ENCODE measurements at places on chromosomes 1 and 21. TPM values are rescaled to one million over a fixed set of nuclear protein-coding genes. Genes with fewer than 3 reads are reported as not detected.

Gene GUCA2B
- total RNA-seq = not detected

Gene KLHL17
- total RNA-seq = 11.7 TPM

Gene OR14K1
- not detected for total RNA-seq

Gene ITSN1
- total RNA-seq = 44.3 TPM

Gene LMOD1
- not detected for total RNA-seq

Gene TFAP2E
- not detected for total RNA-seq

Gene MIXL1
- 0.10 TPM for total RNA-seq

Gene GBP4
- total RNA-seq = 27.0 TPM

Gene ANKRD34A
- total RNA-seq = 0.35 TPM

Gene ELAVL4
- not detected for total RNA-seq

Gene AKNAD1
- total RNA-seq = not detected

Gene C8B
- not detected for total RNA-seq

Gene ADAM30
- not detected for total RNA-seq

Gene ST6GALNAC5
- 0.29 TPM for total RNA-seq

Gene NT5C1A
- not detected for total RNA-seq

Gene ABCA4
- 7.0 TPM for total RNA-seq

Gene COL8A2
- total RNA-seq = 0.41 TPM

Gene TRIM67
- 0.58 TPM for total RNA-seq

Gene KCNQ4
- 0.68 TPM for total RNA-seq

Gene RAB42
- total RNA-seq = 1.5 TPM

Gene IL23R
- not detected for total RNA-seq

Gene C1orf87
- not detected for total RNA-seq

Gene OR2G6
- total RNA-seq = not detected

Gene RNF186
- total RNA-seq = not detected

Gene BATF3
- 1.2 TPM for total RNA-seq

Gene KCNE2
- total RNA-seq = not detected

Gene SMIM1
- 0.82 TPM for total RNA-seq

Gene DYRK1A
- 33.1 TPM for total RNA-seq

Gene OR2L3
- total RNA-seq = not detected

Gene ZNF436
- total RNA-seq = 22.9 TPM

Gene EDARADD
- total RNA-seq = not detected

Gene PLA2G2C
- not detected for total RNA-seq

Gene KIAA1614
- total RNA-seq = 5.1 TPM

Gene LCE1C
- not detected for total RNA-seq

Gene FLAD1
- total RNA-seq = 33.7 TPM

Gene OR2T35
- not detected for total RNA-seq

Gene YIPF1
- 27.8 TPM for total RNA-seq

Gene SLC44A5
- 1.7 TPM for total RNA-seq

Gene ATP1A4
- not detected for total RNA-seq

Gene TMPRSS3
- total RNA-seq = not detected

Gene PRAMEF12
- total RNA-seq = not detected

Gene PLA2G2A
- not detected for total RNA-seq

Gene AMY1C
- not detected for total RNA-seq

Gene OR10J1
- not detected for total RNA-seq

Gene KCTD3
- total RNA-seq = 31.3 TPM

Gene SCCPDH
- total RNA-seq = 36.3 TPM

Gene LCE1A
- total RNA-seq = not detected

Gene CAPZB
- total RNA-seq = 166 TPM

Gene KIRREL1
- 86.7 TPM for total RNA-seq

Gene KTI12
- 10.6 TPM for total RNA-seq

Gene TNFRSF18
- 0.58 TPM for total RNA-seq

Gene LCK
- 1.1 TPM for total RNA-seq

Gene KLF18
- not detected for total RNA-seq

Gene ZNF593OS
- total RNA-seq = not detected

Gene SLC35F3
- 0.87 TPM for total RNA-seq

All from glomerular endothelial cell (primary cell).